ENCODE measurements at places on chromosomes 11 and 22.

GRCh38 chr22:21939461-21939913 is 13.2 kb downstream of the PPM1F start:
- no peak for DNase-seq

- DNase-seq, result no peak
These were observed 6.9 kb downstream of the OR8B12 start for GRCh38 chr11:124536520-124536919.

DNA sequence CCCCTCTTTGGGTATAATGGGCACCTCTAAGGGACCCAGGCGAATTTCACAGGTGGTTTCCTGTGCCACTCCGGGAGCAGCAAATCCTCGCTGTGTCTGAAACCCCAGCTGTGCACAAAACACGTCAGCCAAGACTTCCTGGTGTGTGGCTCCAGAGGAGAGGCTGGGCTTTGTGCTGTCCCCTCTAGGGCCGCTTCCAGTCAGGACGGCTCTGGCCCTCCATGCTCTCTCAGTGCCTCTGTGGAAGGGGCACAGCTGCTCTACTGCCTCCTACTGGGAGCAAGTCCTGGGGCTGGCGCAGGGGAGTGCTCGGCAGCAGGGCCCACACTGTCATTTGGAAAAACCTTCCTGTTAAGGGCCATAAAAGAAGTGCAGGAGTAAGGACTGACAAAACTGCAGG is 23.7 kb upstream of the ARFGAP3 start:
- no peak for DNase-seq

- DNase-seq, result no peak
These were observed 6.9 kb upstream of the PHRF1 start for GRCh38 chr11:569158-569885.

Measured in activated T-helper 1 cell treated with anti-CD3 and anti-CD28 coated beads, Interleukin-2, amount 50 U/mL, for 16 hours (primary cell).